ENCODE measurements at places on chromosomes 7 and 10.

DNA sequence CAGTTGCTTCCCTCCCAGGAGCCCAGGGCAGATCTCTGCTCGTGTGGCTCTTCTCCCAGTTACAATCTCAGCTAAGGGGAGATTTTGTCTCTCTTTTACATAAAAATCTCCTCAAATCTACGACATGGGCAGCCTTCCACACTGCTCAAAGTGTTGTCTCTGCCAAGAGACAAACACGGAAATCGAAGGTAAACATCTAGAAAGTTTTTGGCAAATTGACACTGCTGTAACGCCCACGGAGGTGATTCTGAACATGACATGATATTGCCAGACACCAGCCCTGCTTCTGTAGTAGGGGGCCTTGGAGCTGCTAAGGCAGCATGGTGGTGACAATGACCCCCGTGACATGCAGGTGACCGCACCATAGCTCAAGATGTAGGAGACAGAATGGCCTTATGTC, 128.3 kb downstream of the CCDC3 start:
- no peak for DNase-seq

DNA sequence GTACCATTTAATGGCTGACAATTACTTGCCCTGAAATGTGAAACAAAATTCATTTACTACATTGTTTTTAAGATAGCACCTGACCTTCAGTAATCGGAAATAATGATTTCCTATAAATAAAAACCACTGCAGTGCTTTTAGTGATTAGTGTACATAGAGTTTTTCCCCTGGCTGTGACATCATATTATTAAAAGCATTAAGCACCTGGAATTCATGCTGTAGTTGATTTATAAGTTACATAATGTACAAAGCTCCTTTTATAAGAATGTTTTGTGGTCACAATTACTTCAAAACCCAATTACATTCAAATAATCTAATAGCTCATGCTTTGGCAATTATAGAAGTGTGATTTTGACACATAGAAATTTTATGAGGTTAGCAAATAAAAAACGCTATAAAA, 44.3 kb upstream of the EIF4H start:
- no peak for DNase-seq

GRCh38 chr7:71612911-71613310, 481.0 kb downstream of the GALNT17 start:
- DNase-seq, result no peak

DNA sequence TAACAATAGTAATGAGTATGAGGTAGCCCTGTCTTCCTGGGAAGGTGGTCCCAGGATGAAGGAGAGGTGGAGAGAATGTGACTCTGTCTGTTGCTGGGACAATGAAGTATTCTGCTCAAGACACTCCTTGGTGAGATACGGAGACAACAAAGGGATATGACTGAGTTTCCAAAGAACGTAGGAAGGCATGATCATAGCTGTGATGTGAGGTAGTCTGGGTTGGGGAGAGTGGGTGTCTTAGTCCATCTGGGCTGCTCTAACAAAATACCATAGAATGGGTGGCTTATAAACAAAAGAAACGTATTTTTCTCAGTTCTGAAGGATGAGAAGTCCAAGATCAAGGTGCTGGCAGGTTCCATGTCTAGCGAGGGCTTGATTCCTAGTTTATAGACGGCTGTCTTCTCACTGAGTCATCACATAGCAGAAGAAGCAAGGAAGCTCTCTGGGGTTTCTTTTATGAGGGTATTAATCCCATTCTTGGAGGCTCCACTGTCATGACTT, 84.9 kb upstream of the RHOBTB1 start:
- peak; percentile 43 for DNase-seq

DNA sequence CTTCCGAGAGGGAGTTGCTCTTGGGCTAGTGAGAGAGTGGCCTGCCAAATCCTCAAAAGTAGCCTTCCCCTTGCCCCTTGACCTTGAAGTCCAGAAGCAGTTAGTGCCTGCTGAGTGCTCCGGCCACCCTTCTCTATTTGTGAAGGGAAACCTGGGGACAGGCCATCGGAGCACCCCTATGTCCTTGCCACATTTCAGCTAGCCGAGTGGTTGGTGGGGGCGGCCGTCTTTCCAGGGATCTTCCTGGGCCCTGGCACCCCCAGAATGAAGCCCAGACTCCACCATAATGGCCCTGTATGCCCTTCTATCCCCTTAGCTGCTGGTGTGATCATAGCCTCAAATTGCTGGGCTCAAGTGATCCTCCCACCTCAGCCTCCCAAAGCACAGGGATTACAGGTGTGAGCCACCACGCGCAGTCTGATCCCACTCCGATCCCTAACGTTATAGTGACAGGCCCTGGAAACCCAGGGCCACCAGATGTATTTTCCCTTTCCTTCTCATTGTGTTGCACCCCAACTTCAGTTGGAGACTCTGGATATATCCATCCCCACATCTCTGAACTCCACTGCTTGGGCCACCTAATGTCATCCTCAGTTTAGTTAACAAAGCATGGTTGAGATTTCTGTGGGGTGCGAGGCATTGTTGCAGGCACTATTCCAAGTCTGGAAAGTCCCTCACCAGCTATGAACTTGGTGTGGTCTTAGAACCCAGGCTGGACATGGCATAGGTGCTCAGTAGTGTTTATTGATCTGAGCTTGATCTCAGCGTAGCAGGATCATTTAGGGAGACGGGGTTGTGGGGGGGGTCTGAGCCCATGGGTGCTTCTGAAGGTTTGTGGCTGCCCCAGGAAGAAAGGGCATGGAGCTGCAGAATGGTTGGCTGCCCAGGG, 1.6 kb downstream of the TSPAN14 start:
- DNase-seq, result no peak

DNA sequence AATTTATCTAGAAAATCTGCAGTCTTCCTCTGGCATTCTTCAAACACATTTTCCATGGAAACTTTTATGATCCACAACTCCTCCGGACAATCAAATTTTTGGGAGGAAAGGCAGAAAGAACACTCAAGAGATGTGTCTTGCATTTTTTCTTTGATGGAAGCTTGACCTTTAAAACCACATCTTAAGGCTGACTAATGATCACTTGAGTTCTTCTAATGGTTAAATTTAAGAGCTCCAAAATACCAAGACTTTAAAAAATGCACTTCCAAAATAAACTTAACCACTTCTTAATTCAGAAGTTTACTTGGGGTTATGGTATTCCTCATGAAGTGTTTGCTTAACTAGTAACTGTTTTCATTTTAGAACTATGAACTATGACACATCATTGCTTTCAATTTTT, 43.3 kb downstream of the ETV1 start:
- DNase-seq, result peak; percentile 26

DNA sequence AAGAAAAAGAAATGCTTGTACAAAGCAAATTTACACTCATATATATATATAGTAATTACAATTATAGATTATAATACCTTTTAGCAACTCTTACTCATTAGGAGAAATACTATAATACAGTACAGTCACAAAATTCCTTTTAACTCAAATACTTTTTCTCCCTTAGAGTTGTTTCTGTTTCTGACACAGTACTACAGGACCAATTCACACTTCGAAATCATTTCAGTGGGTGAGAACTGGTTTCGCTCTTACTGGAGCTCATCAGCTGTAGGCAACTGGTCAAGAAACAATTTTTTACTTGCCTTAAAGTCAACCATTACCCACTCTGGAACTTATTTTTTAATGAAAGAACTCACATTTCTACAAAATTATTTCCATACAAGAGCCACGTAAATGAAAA, 6.0 kb downstream of the CCDC186 start:
- DNase-seq, result no peak

- no peak for DNase-seq
Measured at GRCh38 chr7:115721293-115722217, 309.0 kb downstream of the TFEC start.

GRCh38 chr10:127535802-127536515, 13.2 kb upstream of the NPS start:
- DNase-seq, result no peak

- DNase-seq, result no peak
Measured at GRCh38 chr7:54738737-54739136, 20.3 kb downstream of the SEC61G start.
